ENCODE measurements at places on chromosomes 3 and 15. TPM values are rescaled to one million over a fixed set of nuclear protein-coding genes. Genes with fewer than 3 reads are reported as not detected.

The PEX5L gene
- not detected for total RNA-seq

The FSD2 gene
- not detected for total RNA-seq

The USP50 gene
- total RNA-seq: not detected

The LSAMP gene
- total RNA-seq: not detected

The INAFM2 gene
- total RNA-seq: 6.8 TPM

All from A549 treated with RU486 at 1 μM for 4 hours (cell line).